ENCODE measurements at places on chromosomes 1 and 21.

GRCh38 chr1:172727956-172728603, 69.2 kb downstream of the FASLG start:
- DNase-seq = peak; percentile 41

DNA sequence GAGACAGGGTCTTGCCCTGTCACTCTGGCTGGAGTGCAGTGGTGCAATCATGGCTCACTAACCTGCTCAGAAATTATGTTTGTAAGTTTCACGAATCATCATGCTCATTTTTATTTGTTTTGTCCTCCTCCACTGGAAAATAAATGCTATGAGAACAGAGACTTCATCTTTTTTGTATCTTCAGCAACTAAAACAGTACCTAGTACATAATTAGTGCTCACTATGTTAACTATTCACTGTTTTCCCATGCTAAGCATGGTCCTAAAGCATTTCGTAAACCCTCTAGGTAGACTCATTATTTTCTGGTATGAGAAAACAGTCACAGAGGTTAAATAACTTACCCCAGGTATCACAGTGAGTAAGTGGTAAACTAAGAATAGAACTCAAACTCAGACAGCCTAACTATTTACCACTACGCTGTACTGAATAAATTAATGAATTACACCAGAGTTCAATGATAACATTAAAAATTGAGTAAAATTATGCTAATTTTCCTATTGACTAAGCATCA, 118.4 kb downstream of the RERE start:
- no peak for DNase-seq

DNA sequence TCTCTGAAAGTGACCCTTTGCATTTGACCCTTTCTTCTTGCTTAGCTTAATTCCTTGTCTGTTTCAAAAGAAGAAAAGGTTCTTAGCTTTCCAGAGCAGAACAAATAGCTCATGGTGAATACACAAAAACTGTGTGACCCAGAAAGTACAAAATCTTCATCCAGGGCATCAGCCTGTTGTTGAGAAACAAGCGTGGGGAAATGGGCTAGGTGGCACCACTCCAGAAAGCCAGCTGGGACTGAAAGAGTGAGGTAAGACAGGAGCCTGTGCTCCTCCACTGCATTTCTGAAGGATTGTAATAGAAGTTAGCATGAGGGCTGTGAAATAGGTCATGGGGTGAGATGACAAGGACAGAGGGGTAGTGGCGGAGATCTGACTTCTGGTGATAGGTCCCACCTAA, 45.8 kb downstream of the CYP2J2 start:
- DNase-seq = no peak

DNA sequence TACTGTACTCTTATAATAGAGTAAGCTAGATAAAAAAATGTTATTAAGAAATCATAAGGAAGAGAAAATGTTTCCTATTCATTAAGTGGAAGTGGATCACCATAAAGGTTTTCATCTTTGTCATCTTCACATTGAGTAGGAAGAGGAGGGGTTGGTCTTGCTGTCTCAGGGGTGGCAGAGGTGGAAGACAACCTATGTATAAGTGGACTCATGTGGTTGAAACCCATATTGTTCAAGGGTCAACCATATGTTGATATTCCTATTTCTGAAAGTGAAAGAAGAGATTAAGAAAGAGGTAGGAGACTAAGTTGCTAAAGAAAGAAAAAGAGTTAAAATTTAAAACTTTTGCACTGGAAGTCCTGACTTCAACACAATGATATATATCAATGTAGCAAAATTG, 4.9 kb upstream of the ZP4 start:
- DNase-seq = no peak

GRCh38 chr21:23949493-23949892, 1657.8 kb downstream of the MRPL39 start:
- DNase-seq = no peak

DNA sequence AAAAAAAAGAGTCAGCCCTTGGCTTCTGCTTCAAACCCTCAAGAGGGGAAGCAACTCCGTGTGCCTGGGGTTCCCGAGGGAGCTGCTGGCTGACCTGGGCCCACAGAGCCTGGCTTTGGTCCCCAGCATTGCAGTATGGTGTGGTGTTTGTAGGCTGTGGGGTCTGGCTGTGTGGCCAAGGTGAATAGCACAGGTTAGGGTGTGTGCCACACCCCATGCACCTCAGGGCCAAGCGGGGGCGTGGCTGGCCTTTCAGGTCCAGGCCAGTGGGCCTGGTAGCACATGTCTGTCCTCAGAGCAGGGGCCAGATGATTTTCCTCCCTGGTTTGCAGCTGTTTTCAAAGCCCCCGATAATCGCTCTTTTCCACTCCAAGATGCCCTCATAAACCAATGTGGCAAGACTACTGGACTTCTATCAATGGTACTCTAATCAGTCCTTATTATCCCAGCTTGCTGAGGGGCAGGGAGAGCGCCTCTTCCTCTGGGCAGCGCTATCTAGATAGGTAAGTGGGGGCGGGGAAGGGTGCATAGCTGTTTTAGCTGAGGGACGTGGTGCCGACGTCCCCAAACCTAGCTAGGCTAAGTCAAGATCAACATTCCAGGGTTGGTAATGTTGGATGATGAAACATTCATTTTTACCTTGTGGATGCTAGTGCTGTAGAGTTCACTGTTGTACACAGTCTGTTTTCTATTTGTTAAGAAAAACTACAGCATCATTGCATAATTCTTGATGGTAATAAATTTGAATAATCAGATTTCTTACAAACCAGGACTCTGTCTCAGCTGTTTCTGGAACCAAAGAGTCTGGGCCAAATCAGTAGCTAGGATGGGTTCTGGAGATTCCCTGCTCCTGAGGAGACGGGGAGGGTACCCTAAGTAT, 26.8 kb upstream of the KDM4A start:
- DNase-seq = no peak

DNA sequence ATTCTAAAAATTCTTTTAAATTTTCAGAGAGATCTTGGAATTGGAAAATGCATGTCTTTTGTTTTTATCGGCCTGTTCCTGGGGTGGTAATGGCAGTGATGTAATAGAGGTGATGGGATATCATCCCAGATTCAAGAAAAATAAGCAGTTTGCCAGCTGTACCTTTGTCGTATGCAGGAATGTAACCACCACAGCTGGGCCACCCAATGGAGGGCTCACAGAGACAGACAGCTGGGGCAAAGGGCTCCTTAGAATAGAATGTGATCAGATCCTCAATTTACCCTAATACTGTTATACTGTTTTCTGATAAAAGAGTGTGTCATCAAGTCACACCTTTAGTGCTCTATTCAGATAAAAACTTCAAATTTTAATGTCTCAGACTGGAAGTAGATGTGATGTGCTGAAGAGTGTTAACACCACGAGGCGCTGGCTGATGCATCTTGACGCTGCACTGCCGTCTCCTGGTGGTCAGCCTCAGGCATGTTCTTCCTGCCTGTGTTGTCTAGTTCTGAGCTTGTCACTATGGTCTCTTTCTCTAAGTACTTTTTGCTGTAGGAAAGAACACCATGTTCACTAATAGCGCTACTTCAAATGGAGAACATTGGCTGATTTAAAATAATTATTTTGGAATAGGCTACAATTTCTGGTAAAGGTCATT, 78.8 kb downstream of the C1orf21 start:
- DNase-seq = no peak

- no peak for DNase-seq
Observed at GRCh38 chr1:54519709-54520108, 28.3 kb upstream of the ACOT11 start.
